ENCODE measurements at places on chromosomes 3 and 15.

GRCh38 chr15:90701880-90702630 lies 15.1 kb upstream of the BLM start:
- no peak for DNase-seq

- DNase-seq: no peak
Measured at GRCh38 chr3:121836481-121836880, 1.5 kb downstream of the EAF2 start.

GRCh38 chr3:185813691-185814215 lies 11.1 kb downstream of the IGF2BP2 start:
- DNase-seq: no peak

- no peak for DNase-seq
Measured at GRCh38 chr3:100748220-100748619, 38.9 kb downstream of the TFG start.

DNA sequence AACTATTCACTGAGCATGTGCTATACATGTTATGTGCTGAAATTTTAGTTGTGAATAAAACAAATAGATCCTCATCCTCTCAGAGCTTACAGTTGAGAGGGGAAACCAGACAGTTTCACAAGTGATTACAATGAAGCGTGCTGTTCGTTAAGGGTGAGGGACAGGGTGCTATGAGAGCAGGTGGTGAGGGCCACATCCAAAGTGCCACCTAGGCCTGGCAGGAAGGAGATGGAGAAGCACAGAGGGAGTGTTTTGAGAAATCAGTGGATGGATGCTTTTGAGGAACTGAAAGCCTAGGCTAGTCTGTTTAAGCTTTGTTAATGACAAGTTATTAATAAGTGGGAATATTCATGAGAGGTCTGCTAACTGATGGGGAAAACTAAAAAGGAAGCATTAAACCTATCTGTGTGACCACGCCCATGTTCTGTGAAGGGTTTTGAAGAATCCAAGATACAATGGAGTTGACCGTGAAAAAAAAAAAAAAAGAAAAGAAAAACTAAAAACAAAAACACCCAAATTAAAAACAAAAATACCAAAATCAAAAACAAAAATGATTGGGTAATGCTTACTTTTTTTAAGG lies 7.3 kb downstream of the MCTP2 start:
- no peak for DNase-seq

- no peak for DNase-seq
Measured at GRCh38 chr3:25262322-25262721, 165.7 kb upstream of the RARB start.

DNA sequence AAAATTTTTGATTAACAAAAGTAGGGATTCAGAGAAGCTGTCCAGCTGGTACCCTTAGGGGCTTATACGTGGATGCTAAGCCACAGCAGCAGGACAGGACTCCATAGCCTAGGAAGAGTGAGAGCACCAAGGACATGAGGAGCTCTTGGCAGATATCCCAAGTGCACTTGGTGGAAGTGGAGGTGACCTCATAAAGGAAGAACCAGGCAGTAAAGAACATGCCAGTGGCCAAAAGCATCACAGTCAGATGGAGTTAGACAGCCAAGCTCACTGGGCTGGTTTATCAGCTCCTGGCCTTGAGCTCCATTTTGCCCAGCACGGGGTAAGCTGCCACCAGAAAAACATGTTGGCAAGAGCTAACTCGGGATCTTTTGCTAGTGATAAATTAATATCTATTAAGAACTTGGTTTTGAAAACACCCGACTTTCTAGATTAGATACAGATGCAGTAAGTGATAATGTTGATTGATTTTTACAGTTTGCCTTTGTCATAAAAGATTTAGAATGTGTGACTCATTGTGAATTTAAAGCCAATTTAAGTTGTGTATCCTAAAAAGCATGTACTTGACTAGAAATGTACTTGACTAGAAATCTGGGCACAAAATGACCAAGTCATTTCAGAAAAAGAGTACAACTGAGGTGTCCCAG lies 108.0 kb downstream of the CMSS1 start:
- no peak for DNase-seq

GRCh38 chr3:99850608-99851007 lies 32.9 kb downstream of the CMSS1 start:
- DNase-seq: no peak

- DNase-seq: no peak
Measured at GRCh38 chr3:135084405-135084804, 289.3 kb downstream of the EPHB1 start.

DNA sequence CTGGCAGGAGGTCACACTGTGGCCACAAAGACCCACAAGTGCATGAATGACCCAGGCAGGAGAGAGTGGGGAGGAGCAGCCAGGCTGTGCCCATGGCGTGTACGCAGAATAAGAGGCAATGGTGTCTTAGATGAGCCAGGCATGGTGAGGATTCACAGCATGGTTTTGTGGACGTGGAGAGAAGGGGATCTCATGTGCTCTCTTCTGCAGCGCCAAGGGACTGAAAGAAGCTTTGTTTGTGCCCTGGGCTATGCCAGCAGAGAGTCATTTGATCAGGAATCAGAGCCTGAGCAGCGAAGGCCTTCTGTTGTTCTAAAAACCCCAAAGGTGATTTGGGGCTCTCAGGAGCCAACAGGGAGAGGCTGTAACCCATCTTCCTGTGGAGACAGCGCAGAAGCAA lies 18.7 kb upstream of the RPP14 start:
- no peak for DNase-seq

- DNase-seq: no peak
Measured at GRCh38 chr15:70882361-70882760, 9.9 kb downstream of the THAP10 start.

GRCh38 chr3:122825460-122825859 lies 30.6 kb downstream of the SLC49A4 start:
- DNase-seq: no peak

DNA sequence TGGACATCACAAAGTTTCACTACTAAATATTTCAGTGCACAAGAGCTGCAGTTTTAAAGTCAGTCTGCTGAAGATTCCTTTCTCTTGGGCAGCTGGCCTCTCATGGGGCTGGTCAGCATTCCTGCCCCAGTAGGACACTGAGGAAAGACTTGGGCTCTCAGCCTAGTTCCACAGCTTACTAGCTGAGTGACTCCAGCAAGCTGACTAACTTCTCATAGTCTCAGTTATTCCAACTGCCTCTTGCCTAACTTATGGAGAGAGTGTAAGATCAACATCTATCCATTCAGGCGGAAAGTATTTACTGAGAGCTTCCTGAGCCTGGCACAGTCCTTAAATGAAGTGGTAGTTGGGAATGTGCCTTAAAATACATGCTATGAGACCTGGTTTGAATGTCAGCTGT lies 27.0 kb downstream of the TM4SF4 start:
- no peak for DNase-seq

- no peak for DNase-seq
Measured at GRCh38 chr3:181839916-181840297, 128.2 kb downstream of the SOX2 start.

DNA sequence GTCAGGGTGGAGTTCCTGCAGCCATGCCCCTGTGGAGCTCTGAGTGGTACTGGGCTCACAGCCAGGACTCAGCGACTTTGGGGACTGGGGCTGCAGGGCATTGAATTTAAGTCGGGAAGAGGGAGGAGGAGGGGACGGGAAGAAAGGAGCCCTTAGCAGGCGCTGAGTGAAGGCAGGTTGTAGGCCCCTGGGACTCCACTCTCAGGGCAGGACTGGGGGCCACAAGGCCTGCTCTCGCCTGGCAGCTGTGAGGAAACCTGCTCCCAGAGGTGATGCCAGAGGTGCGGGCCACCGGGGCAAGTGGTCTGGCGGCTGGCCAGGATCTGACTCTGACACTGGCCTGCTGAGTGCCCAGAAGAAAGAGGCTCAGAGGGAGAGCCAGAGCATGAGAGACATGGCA lies 73.5 kb downstream of the EPHB3 start:
- no peak for DNase-seq

GRCh38 chr3:114690911-114691310 lies 397.1 kb downstream of the TIGIT start:
- DNase-seq: no peak

GRCh38 chr3:44848634-44849033 lies 13.1 kb upstream of the TMEM42 start:
- DNase-seq: no peak

GRCh38 chr15:55791551-55792400 lies 48.8 kb upstream of the PRTG start:
- DNase-seq: no peak

GRCh38 chr3:128569756-128570155 lies 76.8 kb upstream of the GATA2 start:
- no peak for DNase-seq

DNA sequence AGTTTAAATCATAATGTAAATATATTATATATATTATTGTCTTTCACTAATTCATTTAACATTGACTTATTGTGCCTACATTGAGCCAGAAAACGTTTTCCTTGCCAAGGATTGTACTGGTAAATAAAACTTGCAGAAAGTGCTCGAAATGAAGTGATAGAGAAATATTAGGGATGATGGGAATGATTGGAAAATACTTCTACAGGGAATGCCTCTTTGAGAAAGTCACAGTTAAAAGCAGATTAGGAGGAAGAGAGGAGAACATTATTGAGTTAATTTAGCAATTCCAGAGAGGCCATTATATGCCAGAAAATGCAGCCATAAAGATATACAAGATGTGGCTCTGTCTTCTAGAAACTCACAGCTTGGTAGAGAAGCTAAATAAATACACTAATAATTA lies 560.0 kb upstream of the KCNMB2 start:
- DNase-seq: no peak

DNA sequence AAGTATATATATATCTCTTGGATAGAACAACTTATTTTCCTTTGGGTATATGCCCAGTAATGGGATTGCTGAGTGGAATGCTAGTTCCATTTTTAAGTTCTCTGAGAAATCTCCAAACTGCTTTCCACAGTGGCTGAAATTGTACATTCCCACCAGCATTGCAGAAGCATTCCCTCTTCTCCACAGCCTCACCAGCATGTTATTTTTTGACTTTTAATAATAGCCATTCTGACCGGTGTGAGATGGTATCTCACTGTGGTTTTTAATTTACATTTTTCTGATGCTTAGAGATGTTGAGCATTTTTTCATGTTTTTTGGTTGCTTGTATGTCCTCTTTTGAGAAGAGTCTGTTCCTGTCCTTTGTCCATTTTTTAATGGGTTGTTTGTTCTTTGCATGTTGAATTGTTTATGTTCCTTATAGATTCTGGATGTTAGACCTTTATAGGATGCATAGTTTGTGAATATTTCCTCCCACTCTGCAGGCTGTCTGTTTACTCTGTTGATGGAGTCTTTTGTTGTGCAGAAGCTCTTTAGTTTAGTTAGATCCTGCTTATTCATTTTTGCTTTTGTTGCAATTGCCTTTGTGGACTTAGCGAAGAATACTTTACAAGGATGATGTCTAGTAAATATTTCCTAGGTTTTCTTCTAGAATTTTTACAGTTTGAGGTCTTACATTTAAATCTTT lies 82.7 kb upstream of the NR2F2 start:
- DNase-seq: no peak

DNA sequence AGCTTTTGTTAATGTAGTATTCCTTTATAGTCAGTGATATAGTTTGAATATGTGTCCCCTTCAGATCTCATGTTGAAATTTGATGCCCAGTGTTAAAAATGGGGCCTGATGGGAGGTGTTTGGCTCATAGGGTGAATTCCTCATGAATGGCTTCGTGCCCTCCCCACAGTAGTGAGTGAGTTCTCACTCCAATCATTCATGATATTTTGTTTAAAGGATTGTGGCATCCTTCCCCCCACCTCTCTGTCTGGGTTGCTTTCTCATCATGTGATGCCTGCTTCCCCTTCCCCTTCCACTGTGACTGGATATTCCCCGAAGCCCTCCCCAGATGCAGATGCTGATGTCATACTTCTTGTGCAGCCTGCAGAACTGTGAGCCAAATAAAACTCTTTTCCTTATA lies 649.8 kb upstream of the NR2F2 start:
- DNase-seq: no peak

GRCh38 chr3:27749643-27750042 lies 27.5 kb upstream of the EOMES start:
- no peak for DNase-seq

DNA sequence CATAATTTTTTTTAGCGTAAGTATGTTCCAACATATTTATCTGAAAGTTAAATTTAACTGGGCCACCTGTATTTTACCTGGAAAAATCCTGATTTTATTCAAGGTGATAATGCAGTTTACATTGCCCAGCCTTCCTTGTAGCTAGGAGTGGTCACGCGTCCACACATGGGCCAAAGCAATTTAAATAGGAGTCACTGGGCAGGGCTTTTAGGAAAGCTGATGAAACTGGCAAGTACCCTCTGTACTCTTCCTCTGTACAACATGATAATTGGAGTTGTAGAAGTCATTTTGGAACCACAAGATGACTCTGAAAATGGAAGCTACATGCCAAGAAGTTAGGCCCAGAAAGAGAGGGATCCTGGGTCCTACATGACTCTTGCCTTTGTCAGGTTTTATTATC lies 9.5 kb downstream of the BTD start:
- no peak for DNase-seq

DNA sequence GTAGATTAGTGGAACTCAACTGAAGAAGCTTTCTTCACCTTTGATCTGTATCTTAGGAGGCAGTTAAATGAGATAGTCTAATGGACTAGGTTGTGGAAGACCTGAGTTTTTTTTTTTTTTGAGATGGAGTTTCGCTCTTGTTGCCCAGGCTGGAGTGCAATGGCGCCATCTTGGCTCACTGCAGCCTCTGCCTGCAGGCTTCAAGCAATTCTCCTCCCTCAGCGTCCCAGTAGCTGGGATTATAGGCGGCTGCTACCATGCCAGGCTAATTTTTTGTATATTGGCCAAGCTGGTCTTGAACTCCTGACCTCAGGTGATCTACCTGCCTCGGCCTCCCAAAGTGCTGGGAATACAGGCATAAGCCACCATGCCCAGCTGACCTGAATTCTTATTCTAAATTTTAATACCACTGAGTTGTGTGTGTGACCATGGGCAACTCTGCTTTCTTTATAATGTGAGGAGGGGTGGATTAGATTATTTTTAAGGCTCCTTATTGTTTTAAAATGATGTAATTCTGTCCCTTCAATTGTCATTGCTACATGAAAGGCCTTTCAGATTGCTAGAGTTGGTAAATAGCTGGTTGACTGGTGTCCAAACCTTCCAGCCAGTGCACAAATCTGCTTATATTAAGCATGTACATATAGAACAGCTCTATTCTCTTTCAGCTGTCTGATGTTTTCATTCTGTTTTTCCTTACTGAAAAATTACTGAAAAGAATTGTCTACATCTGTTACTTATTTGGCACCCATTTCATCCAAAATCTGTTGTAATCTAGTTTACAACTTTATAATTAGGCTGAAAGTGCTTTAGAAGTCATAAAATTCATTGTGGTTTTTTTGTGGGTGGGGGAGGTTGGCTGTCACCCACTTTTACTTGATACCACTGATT lies 2.3 kb downstream of the LNP1 start:
- no peak for DNase-seq

- DNase-seq: no peak
Measured at GRCh38 chr15:44550734-44551133, 13.8 kb downstream of the EIF3J start.

DNA sequence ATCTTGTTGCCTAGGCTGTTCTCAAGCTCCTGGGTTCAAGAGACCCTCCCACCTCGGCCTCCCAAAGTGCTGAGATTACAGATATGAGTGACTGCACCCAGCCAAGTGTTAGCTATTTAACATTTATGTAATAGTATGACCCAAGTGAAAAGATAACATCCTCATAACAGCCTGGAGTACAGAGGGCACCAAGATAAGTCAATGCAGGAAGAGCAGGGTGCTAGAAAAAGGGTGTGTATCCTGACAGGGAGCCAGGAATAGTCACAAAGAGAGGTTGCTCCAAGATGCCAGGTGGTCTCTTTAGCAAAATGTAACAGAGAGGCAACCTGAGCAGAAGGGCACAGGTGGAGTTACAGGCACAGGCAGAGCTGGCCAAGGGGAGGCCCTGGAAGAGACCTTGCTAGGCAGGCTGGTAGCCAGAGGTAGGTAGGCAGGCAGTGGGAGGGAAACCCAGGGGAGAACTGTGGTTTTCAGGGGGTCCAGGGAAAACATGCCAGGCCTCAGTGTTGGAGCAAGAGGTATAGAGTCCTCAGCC lies 277.4 kb downstream of the ERC2 start:
- DNase-seq: no peak
